ENCODE measurements at places on chromosomes 1 and 21.

- H3K4me1 ChIP-seq, result peaks cover 23% of the 10 kb centered on the region
- H3K36me3 ChIP-seq, result peaks cover 10% of the 10 kb centered on the region
- peak; percentile 75 for DNase-seq
- no peaks in the 10 kb centered on the region for H3K27me3 ChIP-seq
Observed at GRCh38 chr1:44819608-44820327, 11.4 kb downstream of the BTBD19 start.

- DNase-seq, result no peak
- H3K4me3 ChIP-seq, result no peak overlapping the region
- peaks cover 23% of the 10 kb centered on the region for H3K4me1 ChIP-seq
- H3K27ac ChIP-seq, result no peak overlapping the region
- peaks cover 38% of the 10 kb centered on the region for H3K36me3 ChIP-seq
- no peaks in the 10 kb centered on the region for H3K27me3 ChIP-seq
Observed at GRCh38 chr1:68181165-68181556, 51.2 kb downstream of the WLS start.

DNA sequence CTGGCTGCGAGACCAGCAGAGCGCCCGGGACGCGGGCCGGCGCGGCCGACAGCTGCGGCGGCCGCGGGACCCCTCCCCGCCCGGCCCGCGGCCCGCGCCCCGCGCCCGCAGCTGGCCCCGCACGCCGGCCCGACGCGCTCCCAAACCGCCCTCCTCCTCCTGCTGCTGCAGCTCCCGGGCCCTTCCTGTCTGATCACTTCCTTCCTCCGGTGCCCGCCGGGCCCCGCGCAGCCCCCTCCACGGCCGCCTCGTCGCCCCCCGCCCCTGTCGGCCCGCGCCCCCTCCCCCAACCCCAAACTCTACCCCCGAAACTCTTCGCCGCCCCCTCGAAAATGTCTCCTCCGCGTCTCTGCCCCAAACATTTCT is 594 bp downstream of the LUZP1 start:
- H3K27me3 ChIP-seq, result no peaks in the 10 kb centered on the region
- peak overlapping the region; percentile 99 for H3K27ac ChIP-seq
- H3K4me3 ChIP-seq, result peak overlapping the region; percentile 99
- DNase-seq, result no peak
- no peaks in the 10 kb centered on the region for H3K36me3 ChIP-seq

DNA sequence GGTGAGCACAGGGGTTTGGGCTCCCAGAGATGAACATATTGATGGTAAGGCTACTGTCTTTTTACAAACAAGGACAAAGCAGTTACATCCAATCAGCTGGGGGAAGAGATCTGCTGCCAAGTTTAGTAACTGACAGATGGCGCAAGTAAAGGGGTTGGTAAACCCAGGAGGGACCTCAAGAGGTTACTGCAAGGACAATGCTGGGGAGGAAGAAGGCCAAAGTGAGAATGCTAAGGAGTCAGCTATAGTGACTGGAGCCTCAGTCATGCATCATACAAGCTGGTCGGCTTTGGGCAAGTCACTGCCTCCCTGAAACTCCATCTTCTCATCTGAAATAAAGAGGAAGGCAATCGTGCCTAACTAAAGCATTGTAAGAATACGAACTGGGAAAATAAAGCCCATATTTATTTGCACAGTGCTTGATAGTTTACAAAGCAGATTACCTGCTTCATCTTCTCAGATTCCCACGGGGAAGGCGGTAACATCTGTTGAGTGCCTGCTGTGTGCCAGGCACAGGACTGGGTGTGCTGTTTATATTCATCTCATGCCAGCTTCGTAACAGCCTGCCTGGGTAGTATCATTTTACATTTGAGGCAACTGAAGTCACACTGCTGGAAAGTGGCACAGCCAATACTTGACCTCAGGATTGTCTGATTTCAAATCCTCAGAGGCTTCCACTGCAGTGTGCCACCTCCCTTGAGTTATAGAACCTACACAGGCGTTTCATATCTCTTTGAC is 114.8 kb downstream of the BEND5 start:
- H3K4me3 ChIP-seq, result no peak overlapping the region
- H3K27me3 ChIP-seq, result peaks cover 65% of the 10 kb centered on the region
- no peaks in the 10 kb centered on the region for H3K36me3 ChIP-seq
- H3K27ac ChIP-seq, result no peak overlapping the region
- no peak for DNase-seq

DNA sequence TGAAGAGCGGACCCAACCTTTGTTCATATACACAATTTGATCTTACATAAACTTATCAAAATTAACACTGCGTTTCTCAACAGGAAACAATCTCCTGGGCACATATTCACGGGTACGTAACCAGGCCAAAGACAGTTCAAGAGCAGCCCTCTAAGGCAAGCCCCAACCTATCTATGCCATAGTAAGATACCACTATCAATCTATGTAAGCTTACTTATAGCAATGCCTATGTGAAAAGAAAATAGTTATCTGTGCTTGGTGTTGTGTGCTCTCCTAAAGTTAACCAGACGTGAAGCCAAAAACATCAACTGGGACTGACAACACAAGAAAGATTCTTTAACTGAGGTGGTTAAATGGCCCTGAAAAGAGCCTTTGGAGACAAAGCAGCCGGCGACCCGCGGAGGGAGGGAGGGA is 49.4 kb upstream of the BOLA1 start:
- no peaks in the 10 kb centered on the region for H3K36me3 ChIP-seq
- DNase-seq, result no peak
- H3K4me1 ChIP-seq, result peaks cover 37% of the 10 kb centered on the region
- H3K4me3 ChIP-seq, result peak overlapping the region; percentile 75
- H3K27ac ChIP-seq, result peak overlapping the region; percentile 91

- no peak for DNase-seq
- H3K27me3 ChIP-seq, result no peaks in the 10 kb centered on the region
- no peak overlapping the region for H3K4me3 ChIP-seq
- peaks cover 71% of the 10 kb centered on the region for H3K4me1 ChIP-seq
- H3K36me3 ChIP-seq, result no peaks in the 10 kb centered on the region
- H3K27ac ChIP-seq, result peak overlapping the region; percentile 75
Observed at GRCh38 chr1:31571340-31572295, 4.7 kb upstream of the TINAGL1 start.

DNA sequence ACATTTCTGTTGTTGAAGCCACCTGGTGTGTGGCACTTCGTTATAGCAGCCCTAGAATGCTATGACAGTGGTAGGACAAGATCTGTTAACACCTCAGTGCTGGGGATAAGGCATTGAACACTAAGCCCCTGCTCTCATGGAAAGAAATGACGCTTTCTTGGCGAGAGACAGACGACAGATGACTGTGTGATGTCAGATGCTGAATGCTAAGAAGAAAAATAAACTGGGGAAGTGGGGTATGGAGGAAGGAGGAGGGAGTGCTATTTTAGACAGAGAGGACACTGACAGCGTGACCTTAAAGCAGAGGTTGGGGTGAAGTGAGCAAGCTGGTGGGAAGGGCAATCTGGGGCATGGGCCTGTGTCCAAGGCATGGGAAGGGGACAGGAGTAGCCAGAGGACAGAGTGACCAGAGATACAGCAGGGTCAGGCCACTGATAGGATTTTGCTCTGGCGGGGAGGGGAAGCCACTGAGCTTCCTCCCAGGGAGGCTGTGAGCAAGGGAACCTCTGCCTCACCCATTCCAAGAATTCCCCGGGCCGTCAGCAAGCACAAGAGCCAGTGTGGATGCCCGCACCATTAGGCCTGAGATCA is 15.2 kb downstream of the DOP1B start:
- peaks cover 3% of the 10 kb centered on the region for H3K4me1 ChIP-seq
- no peaks in the 10 kb centered on the region for H3K27me3 ChIP-seq
- H3K36me3 ChIP-seq, result peaks cover 12% of the 10 kb centered on the region
- no peak overlapping the region for H3K27ac ChIP-seq
- H3K4me3 ChIP-seq, result no peak overlapping the region
- DNase-seq, result no peak

DNA sequence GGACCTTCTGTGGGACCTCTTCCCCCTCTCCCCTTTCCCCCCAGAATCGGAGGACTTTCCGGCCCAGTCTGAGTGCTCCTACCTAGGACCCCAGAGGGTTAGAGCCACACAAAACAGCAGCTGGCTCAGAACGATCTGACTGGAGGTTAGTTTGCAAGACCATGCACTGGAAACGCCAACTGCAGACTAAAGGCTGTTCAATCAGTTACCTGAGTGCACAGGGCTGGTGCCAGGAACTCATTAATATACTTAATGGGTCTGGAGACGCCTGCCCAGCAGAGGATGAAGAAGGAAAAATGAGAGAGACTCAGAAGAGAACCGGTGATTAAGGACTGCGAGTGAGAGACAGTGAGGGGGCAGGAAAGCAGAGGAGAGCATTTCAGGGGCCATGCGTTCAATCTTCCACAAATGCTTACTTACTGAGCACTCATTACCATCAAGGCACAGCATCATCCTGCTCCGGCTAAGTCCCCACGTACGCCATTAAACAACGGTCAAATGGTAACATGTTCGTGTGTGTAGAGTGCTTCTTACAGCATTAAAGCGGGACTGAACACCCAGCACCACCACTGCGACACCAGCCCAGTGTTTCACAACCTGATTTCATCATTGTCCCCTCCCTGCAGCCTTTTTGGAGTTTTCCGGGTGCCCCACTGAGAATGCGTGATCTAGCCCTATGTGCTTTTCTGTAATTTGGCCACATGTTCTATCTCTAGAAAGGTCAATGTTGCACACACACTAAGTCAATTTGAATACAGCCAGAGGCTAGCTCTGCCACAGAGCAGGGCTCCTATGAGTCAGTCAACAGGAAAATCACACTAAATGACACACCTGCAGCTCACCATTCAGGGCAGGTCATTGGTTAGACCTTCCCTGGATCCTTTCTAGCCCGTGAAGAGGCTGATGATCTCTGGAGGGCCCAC is 7.6 kb downstream of the ENO1 start:
- H3K27me3 ChIP-seq, result no peaks in the 10 kb centered on the region
- H3K4me1 ChIP-seq, result peaks cover 47% of the 10 kb centered on the region
- no peak for DNase-seq
- no peak overlapping the region for H3K4me3 ChIP-seq
- H3K27ac ChIP-seq, result peak overlapping the region; percentile 28
- peaks cover 57% of the 10 kb centered on the region for H3K36me3 ChIP-seq

- H3K27me3 ChIP-seq, result no peaks in the 10 kb centered on the region
- H3K36me3 ChIP-seq, result peaks cover 22% of the 10 kb centered on the region
- peaks cover 7% of the 10 kb centered on the region for H3K4me1 ChIP-seq
Observed at GRCh38 chr1:174007851-174008250, 14.3 kb downstream of the RC3H1 start.

DNA sequence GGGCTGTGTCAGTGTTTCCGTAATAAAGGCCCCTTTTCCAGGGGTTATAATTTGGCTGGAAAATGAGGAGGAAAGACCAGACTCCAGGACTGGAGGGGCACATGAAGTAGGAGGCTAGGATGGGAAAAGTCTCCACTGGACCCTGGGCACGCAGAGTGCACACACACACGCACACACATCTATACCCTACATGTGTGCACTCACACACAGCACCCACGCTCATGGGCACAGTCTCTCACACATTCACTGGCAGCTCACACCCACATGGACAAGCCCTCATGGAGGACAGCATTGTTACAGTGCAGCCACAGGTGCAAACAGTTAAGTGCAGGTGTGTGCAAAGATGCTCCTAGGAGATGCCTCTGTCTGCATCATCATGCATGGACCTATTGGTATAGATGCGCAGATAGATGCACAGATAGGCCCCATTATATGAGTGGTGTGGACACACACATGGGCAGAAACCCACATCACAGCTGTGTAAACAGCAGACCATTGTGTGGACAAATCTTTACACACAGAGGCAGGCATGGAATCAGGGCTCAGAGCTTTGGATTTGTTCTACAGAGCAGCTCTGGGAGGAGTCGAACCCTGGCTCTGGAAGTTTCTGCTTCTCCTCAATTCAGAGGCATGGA is 9.1 kb upstream of the RUNX3 start:
- no peak for DNase-seq
- no peak overlapping the region for H3K4me3 ChIP-seq
- peaks cover 31% of the 10 kb centered on the region for H3K27me3 ChIP-seq

- no peaks in the 10 kb centered on the region for H3K4me1 ChIP-seq
- no peak overlapping the region for H3K27ac ChIP-seq
- no peak overlapping the region for H3K4me3 ChIP-seq
- H3K36me3 ChIP-seq, result no peaks in the 10 kb centered on the region
Observed at GRCh38 chr1:53616511-53616910, 122.5 kb downstream of the GLIS1 start.

DNA sequence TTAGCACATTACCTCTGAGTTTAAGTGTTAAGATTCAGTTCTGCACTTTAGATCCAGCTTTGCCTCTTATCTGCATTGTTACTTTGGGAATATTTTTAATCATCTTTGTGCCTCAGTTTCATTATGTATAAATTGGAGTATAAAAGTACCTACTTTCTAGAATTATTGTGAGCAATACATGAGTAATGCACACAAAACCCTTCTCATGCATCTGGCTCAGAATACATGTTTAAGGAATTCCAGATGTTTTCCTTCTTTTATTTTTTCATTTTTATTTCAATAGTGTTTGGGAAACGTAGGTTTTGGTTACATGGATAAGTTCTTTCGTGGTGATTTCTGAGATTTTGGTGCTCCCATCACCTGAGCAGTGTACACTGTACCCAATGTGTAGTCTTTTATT is 14.2 kb downstream of the C8A start:
- H3K4me1 ChIP-seq, result peaks cover 4% of the 10 kb centered on the region
- no peak for DNase-seq
- no peaks in the 10 kb centered on the region for H3K36me3 ChIP-seq
- no peak overlapping the region for H3K27ac ChIP-seq

GRCh38 chr1:53049574-53049967 is 12.4 kb upstream of the PODN start:
- no peak overlapping the region for H3K4me3 ChIP-seq
- no peak for DNase-seq
- H3K36me3 ChIP-seq, result peaks cover 27% of the 10 kb centered on the region
- H3K27ac ChIP-seq, result no peak overlapping the region
- no peaks in the 10 kb centered on the region for H3K27me3 ChIP-seq
- peaks cover 29% of the 10 kb centered on the region for H3K4me1 ChIP-seq

- no peak overlapping the region for H3K27ac ChIP-seq
- H3K36me3 ChIP-seq, result no peaks in the 10 kb centered on the region
- H3K4me3 ChIP-seq, result no peak overlapping the region
- no peak for DNase-seq
- peaks cover 99% of the 10 kb centered on the region for H3K27me3 ChIP-seq
Observed at GRCh38 chr1:118985640-118986554, 2.2 kb downstream of the TBX15 start.

DNA sequence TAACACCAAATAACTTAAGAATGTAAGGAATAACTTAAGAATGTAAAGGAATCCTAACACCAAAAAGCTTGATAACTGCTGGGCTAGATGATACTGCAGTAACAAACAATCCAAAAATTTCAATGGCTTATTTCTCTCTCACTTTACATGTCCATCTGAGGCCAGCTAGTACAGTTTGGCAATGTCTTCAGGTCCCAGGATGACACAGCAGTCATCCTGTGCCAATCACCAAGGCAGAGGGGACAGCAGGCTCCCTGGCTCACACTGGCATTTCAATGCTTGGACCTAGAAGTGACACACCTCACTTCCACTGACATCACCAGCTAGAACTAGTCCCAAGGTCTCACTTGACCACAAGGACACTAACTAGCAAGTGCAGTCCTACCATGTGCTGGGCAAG is 15.3 kb downstream of the DNAJC11 start:
- no peak overlapping the region for H3K4me3 ChIP-seq
- DNase-seq, result no peak
- H3K36me3 ChIP-seq, result peaks cover 1% of the 10 kb centered on the region
